ENCODE measurements at places on chromosomes 7 and 10.

DNA sequence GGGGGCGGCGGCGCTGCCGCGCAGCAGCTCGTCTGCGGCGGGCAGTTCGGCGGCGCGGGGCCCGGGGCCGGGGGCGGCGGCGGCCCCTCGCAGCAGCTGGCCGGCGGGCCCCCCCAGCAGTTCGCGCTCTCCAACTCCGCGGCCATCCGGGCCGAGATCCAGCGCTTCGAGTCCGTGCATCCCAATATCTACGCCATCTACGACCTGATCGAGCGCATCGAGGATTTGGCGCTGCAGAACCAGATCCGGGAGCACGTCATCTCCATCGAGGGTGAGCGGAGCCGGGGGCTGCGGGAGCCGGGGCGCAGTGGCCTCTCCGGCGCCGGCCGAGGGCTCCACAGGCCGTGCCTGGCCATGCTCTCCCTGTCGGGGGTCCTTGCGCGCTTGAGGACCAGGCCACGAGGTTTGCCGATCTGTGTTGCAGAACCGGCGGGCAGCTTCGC lies 548 bp downstream of the AGAP3 start:
- DNase-seq: no peak

GRCh38 chr10:98420786-98421185 lies 5.8 kb upstream of the PYROXD2 start:
- DNase-seq: no peak

GRCh38 chr7:81618396-81619014 lies 151.3 kb downstream of the HGF start:
- DNase-seq: peak; percentile 94

GRCh38 chr10:44973323-44974081 lies 5.1 kb downstream of the DEPP1 start:
- DNase-seq: peak; percentile 55

GRCh38 chr10:71842856-71843686 lies 8.0 kb downstream of the PSAP start:
- no peak for DNase-seq

GRCh38 chr10:59388671-59388976 lies 26.3 kb upstream of the FAM13C start:
- no peak for DNase-seq

DNA sequence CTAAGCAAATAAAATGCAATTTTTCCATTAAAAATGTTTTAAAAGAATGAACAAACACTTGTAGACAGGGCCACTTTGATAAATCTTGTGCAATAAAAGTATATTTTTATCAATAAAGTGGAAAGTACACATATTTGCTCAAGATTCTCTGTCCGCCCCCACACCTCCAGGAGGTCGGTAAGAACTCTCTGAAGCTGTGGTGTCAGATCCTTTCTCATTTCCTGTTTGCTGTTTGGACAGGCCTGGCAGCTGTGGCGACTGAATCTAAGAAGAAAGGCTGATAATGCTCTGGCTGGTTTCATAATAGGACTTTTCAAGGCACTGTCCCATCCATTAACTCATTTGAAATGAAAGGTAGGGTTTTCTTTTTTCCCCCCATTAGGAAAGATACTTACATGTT lies 15.3 kb upstream of the ASB4 start:
- peak; percentile 76 for DNase-seq

DNA sequence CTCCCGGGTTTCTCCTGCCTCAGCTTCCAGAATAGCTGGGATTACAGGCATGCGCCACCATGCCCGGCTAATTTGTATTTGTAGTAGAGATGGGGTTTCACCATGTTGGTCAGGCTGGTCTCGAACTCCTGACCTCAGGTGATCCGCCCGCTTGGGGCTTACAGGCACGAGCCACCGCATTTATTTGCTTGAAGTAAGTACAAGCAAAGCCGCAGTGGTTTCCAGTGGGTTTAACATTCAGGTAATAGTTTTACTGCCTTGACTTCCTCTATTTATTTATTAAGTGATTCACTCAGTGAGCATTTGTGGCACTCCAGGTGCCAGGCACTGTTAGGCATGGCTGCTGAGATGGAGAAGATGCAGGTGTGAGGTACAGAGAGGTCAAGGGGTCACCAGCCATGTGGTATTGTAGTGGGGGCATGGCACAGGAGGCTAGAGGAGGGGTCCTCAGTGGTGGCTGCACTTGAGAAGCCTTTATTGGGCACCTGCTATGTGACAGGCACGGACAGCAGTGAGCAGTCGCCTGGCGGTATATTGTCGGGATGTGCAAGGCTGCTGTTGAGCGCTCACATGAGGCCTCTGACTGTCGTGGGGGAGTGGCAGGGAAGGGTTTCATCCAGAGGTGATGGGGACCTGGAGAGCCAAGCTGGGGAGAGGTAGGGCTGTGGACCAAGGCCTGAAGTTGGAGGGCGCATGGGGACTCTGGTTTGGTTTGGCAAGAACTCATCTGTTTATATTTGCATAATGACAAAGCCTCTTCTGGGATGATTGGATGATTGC lies 54.9 kb downstream of the DOCK1 start:
- DNase-seq: peak; percentile 60

DNA sequence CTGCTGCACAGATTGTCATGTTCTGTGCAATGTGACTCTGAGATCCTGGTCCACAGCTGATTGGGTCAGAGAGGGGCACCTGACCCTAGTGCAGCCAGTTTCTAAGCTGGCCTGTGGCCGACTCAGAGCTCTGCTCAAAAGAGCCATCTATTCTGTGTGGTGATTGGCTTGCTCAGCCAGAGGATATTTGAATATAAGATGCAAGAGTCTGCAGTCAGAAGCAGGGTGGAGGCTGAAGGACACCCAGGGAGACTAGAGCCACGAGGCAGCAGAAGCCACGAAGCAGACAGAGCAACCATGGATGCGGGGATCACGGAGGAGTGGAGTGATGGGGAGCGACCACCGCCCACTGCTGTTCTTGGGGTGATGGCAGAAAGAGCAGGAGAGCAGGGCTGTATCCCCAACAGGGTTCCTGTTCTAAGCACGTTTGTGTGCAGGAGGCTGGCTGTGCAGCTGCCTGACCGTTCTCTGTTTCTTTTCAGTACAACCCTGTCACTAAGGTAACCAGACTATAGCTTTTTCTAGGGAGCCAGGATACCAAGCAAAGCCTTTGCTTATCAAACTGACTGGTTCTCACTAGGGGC lies 19.5 kb upstream of the RHEB start:
- DNase-seq: peak; percentile 38

DNA sequence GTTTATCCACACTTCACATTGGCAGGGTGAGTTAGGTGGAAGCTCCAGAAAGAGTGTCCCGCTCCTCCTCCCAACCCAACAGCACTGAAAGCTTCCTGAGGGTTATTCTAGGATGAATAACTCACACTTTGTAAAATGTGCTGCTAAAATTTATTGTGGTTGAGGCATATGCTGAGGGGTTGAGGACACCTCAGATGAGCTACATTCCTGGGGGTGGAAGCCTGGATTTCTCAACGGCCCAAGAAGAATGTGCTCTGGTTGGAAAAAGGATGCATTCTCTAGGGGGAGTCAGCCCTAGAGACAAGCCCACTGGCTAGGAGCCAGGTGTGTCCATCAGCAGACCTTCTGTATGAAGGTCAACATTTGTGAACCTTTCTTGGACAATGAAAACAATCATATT lies 91.5 kb upstream of the PDE1C start:
- peak; percentile 84 for DNase-seq

DNA sequence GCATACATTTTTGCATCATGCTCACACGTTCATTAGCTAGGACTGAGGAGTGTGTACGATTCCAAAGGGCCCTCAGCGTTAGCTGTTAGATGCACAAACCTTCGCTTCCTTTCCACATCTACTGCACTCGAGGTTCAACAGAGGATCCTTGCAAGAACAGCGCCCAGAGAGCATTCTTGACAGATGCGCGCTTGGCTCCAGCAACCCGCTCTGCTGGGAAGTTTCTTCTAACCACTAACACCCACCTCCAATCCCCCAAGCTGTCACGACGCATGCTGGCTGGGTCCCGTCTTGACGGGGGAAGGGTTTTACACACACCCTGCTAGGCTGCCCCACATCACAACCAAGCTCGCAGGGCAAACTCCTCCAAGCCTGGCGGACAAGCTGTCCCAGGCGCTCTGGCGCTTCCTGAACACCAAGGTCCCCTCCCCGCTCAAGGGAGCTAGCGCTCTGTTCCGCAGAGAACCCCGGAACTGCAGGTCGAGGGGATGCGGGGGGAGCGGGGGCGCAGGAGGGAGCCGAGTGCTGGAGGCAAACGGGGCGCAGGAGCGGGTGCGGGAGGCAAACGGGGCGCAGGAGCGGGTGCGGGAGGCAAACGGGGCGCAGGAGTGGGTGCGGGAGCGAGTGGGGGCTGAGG lies 653 bp upstream of the ADRB1 start:
- DNase-seq: no peak

GRCh38 chr7:42155584-42156290 lies 81.3 kb downstream of the GLI3 start:
- DNase-seq: no peak

GRCh38 chr10:21173802-21174714 lies 276.9 kb upstream of the NEBL start:
- DNase-seq: no peak

- DNase-seq: no peak
Measured at GRCh38 chr7:102178410-102178809, 108.3 kb upstream of the SH2B2 start.

- no peak for DNase-seq
Measured at GRCh38 chr10:75611172-75611992, 180.0 kb downstream of the LRMDA start.

- DNase-seq: no peak
Measured at GRCh38 chr7:156579566-156579965, 61.0 kb upstream of the RNF32 start.

GRCh38 chr7:132422502-132423111 lies 153.7 kb downstream of the PLXNA4 start:
- DNase-seq: no peak

DNA sequence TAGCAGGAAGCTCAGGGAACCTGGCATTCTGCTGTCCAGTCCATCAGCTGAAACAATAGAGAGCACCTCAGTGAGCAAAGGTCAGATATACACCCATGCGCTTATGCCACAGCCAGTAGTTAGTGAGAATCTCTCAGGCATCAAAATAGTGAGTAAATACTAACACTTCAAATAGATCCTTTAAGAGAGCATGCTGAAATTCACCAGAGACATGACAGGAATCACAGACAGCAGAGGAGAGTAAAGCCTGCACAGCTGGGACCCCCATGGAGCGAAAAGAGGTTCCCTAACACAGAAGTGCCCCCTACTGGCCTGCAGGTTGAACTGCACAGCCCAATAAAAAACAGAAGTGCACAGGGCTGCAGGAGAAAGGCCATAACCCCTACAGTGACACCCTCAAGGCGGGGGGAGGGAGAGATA lies 57.6 kb upstream of the ANTXRL start:
- no peak for DNase-seq

- no peak for DNase-seq
Measured at GRCh38 chr7:4889682-4890081, 6.2 kb upstream of the RADIL start.

GRCh38 chr7:70765651-70766050 lies 366.3 kb upstream of the GALNT17 start:
- DNase-seq: no peak

GRCh38 chr10:113341138-113341537 lies 211.7 kb upstream of the HABP2 start:
- no peak for DNase-seq

DNA sequence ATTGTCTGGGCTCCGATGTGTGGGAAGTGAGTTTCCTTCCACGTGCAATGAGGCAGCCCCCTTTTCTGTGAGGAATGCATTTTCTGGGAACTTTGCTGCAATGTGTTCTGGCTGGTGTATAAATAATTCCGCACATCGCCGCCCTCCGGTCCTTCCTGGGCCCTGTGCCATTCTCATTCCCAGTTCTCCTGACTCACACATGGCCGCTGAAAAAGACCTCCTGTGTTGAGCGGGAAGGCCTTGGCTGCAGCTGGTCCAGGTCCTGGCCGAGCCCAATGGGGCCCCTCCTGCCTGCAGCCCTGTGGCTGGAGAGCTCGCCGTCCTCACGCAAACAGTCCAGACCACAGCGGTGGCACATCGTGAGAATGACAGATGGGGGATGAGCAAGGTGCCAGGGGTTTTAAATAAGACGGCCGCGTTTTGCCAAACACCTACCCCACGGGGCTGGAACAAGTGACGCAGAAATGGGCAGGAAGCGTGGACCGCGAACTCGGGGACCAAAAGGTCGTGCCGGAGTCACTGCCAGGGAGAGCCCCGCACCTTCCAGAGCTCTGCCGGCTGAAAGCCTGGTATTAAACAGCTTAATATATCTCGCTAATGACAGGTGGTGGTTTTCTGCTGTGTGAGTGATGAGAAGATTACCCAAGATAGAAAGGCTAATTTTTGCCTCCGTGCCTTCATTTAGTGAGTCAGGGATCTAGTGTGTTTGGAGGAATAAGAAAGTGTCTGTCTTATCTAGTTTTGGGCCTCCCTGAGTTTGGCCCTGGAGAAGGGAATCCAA lies 37.0 kb downstream of the FAM20C start:
- DNase-seq: peak; percentile 78

GRCh38 chr7:140734096-140734495 lies 37.6 kb downstream of the NDUFB2 start:
- no peak for DNase-seq

DNA sequence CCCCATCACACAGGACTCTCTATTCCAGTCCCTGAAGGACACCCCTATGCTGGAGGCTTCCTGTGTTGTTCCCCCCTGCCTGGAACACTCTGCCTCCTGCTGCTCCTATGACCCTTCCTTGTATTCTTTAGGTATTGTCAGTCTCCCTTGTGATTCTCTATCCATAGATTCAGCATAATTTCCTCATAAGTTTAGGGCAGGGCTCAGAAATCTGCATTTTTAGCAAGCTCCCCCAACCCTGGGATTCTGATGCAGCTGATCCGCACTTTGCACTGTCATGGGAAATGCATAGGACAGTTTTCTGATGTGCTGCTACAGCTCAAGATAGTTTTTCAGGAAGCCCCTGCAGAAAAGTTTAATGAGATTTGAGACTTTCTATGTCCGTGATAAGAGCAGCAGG lies 79.9 kb downstream of the ADRA2A start:
- DNase-seq: no peak

DNA sequence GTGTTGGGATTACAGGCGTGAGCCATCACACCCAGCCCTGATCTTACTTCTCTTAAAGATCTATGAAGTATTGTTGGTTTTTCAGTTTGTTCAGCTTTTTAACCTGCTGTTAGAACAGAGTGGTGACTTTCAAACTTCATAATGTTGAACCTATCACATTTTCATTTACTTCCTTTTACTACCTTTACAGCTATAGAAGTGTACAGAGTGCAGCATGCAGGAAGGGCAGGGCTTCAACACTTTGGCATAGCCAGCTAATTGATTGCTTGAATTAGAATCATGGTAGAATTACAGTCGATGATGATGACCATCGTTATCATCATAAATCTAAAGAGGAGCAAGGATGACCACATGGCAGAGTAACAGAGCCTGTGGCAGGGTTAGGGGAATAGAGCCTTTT lies 55.5 kb downstream of the AOAH start:
- DNase-seq: no peak

DNA sequence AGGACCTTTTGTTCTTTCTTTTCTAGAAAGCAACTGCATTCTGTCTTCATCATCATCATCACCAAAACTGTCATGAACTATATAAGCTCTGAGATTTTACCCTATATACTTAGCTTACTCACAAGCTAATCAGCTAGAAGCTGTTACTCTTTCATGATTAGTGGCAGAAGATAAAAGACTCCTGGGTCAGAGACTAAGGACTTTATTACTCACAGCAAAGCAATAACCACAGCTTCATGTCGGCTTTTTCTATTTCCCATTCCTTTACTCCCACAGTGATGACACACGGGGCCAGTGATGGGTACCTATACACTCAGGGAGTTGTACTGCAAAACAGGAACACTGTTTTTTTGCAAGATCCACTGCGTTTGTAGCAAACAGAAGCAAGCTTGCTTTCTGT lies 8.4 kb upstream of the C10orf88 start:
- no peak for DNase-seq
